Fibroblast of pulmonary artery (primary cell): ENCODE measurements at places on chromosomes 2 and 18.

DNA sequence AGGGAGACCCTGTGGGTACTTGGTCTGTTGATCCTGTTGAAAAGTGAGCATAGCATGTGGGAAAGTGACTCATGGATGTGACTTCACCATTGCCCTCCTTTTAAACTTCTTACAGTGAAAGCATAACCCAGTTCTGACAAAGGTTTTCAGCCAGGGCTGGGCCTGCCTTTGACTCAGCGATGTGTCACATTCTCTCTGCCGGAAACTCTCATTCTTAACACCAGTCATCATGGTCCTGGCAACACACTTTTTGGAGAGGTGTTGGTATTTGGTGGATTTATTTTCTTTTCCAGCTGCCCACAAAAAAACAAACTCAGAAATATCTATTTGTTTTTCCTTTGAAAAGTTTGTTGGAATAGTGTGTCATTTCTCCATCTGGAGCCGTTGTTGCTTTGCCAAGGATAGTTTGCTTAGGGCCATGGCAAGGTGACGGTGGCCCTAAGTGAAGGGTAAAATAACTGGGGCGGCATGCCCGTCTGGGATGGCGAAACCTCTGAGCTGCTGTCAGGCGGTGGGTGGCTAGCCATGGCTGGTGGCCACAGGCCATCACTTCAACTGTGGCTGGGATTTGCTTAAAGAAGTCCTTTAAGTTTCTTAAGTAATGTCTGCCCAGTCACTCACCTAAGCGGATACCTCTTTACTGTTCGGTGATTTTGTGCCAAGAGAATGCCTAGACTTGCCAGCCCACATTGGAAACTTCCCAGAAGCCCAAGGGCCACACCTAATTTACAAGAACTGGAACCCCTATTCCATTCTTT is 123.3 kb downstream of the LTBP1 start:
- peak; percentile 96 for DNase-seq

- no peak for DNase-seq
These were observed 64.2 kb downstream of the MTCL1 start for GRCh38 chr18:8769509-8770095.

GRCh38 chr2:6963727-6964126 is 46.5 kb downstream of the RNF144A start:
- DNase-seq = no peak

DNA sequence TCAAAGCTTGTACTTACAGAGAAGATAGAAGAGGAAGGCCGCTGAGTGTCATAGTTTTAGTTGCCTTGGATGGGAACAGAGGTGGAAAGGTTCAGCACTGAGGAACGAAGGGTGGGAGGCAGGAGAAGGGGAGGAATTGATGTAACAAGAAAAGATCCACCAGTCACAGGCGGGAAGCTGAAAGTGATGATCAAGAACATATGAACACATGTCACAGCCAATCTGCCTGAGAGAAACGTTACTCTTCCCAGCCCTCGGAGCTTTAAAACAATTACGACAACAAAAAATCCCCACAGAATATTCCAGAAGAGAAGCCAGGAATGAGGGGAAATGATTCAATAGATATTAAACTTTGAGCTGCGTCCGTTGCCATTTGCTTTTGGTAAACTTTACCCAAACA is 87.1 kb downstream of the TSHZ1 start:
- no peak for DNase-seq

DNA sequence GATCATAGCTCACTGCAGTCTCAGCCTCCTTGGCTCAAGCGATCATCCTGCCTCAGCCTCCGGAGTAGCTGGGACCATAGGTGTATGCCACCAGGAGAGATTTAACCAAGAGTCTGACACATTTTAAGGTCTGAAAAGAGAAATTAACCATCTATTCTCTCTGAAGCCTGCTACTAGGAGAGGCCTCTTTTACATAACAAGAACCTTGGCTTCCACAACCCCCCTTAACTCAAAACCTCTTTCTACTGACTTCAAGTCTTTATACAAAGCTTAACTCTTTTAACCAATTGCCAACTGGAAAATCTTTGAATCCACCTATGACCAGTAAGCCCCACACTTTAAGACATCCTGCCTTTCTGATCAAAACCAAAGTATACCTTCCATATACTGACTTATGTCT is 279.9 kb upstream of the CELF4 start:
- no peak for DNase-seq

GRCh38 chr2:133452146-133452545 is 116.1 kb downstream of the NCKAP5 start:
- DNase-seq = no peak

- DNase-seq = no peak
These were observed 5.8 kb upstream of the SIX3 start for GRCh38 chr2:44935729-44936098.

DNA sequence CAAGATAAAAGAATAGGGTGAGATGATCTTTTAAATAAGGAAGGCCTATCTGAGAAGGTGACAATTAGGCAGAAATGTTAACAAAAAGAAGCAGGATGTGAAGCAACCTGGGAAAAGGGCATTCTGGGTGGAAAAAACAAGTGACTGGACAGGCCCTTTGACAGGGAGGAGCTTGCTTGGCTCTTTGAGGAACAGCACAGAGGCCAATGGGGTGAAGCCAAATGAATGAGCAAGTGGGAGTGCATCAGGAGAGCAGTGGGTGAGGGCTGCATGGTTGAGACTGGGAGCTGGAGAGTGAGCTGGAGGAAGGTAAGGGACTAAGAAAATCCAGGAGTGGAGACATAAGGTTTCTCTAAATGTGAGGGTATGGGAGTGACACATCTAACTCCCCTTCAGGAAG is 126.9 kb downstream of the TDRD15 start:
- no peak for DNase-seq

- no peak for DNase-seq
These were observed 433.0 kb upstream of the CHAC2 start for GRCh38 chr2:53334610-53335009.

DNA sequence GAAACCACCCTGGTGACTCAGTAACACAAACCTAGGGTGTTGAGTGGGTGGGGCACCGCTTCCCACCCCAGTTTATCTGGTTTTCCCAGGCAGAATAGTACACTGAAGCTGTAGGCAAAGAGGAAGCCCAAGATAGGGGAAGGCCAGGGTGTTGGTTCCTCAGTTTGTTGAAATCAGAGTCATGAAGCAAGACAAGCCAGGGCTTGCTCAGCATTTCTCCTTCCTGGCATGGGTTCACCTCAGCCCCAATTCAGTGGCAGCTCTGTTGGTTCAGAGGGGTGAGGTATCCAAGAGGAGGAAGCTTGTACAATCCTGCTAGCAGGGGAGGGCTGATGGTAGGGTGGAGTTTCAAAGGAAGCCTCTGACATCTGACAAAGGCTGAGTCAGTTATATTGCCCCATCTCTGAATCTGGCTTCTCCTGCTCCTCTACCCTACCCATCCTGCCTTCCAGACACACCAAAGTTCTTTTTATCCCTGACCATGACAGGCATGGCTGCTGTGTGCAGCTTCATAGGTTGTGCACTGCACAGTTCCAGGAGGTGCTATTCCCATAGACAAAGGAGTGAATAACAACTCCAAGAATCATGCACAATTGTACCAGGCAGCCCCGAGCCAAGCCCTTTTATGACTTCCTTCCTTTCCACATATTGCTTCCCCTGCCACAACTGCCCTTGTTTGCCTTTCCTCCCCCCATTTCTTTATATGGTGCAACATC is 24.9 kb upstream of the RAB10 start:
- DNase-seq = peak; percentile 94

- peak; percentile 39 for DNase-seq
These were observed 43.3 kb downstream of the FER1L5 start for GRCh38 chr2:96685577-96686459.

- DNase-seq = peak; percentile 46
These were observed 762 bp upstream of the GAD1 start for GRCh38 chr2:170815746-170816503.

GRCh38 chr2:33145459-33145858 is 198.7 kb downstream of the LTBP1 start:
- DNase-seq = peak; percentile 38

GRCh38 chr2:221779614-221780067 is 207.5 kb upstream of the EPHA4 start:
- peak; percentile 87 for DNase-seq

- DNase-seq = peak; percentile 5
These were observed 298.8 kb upstream of the FANCL start for GRCh38 chr2:58539973-58540372.

- peak; percentile 83 for DNase-seq
These were observed 68.0 kb downstream of the ZFP36L2 start for GRCh38 chr2:43158259-43158880.

DNA sequence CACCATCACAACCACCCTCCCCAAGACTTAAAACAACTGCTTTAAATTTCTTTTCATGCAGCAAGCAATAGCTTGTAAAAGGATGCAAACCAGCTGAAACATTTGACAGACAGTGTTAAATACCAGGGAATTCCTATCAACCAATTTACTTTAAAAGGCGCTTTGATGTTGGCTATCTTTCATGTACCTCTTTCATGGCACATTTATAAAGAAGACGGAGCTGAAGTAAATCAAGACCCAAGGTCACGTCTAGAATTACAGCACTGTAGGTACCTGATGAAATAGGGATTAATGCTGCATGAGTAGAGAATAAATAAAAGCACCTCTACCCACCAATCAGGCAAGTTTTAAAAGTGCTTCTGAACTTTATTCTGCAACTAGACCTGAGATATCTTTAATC is 78.9 kb downstream of the SRBD1 start:
- DNase-seq = no peak

- DNase-seq = peak; percentile 21
These were observed 117.6 kb downstream of the NEDD4L start for GRCh38 chr18:58161659-58162058.

DNA sequence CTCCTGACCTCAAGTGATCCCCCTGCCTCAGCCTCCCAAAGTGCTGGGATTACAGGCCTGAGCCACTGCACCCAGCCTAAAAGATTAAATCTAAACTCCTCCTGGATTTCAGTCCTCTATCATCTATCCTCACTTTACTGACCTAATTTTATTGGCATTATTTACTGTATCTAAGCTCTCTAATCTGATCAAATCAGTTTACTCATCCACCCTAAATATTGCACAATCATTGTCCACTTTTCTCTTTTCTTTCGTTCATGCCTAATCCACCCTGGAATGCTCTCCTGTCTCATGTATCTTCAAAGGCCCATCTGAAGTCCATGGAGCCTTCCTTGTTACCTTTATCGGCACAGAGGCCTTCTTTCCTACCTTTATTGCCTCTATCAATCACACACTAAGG is 31.6 kb upstream of the GPR155 start:
- no peak for DNase-seq

DNA sequence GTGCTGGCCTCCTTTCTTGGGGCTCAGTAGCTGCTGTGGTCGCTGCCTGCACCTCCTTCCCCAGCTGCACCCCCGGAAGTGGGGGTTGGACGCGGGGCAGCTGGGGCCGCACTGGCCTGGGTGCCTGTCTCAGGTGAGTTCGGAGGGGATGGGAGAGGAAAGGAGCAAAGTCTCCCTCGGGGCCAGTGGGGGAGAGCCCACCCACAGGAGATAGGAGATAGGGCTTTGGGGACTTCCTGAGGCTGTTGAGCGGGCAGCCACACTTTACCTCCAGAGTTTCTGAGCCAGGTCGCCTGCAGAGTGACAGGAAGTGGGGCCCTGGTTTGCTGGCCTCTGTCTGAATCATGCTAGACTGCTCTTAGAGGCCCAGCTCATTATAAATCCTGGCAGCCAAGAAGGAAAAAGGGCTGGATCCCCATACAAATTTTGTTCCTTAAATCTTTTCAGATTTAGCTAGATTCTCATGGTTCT is 8.1 kb downstream of the MBP start:
- no peak for DNase-seq

DNA sequence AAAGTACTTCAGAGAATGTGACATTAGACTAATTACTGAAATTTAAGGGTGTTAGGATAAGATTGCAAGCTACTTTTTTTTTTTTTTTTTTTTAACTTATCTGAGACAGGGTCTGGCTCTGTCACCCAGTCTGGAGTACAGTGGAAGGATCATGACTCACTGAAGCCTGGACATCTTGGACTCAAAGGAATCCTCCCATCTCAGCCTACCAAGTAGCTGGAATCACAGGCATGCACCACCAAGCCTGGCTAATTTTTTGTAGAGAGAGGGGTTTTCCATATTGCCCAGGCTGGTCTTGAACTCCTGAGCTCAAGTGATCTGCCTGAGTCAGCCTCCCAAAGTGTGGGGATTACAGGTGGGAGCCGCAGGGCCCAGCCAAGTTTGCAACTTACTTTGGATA is 1246.0 kb upstream of the ZEB2 start:
- no peak for DNase-seq

GRCh38 chr18:53757328-53757727 is 467.1 kb downstream of the MBD2 start:
- no peak for DNase-seq

DNA sequence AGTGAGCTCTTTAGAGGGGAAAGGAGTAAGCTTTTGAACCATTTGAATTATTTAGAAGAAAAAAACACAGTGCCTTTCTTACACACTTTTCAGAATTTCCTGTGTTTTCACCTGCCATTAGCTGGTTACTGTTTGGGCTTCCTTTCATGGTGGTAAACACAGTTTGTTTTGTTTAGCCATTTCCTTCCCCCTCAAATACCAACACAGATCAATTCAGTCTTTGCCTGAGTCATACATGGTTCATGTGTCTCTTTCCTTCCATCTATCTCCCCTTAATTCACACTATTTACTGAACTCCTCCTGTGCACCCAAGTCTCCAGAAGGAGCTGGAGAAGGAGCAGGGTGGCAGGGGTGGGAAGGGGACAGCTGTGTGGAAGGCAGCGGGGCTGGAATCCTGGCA is 45.0 kb downstream of the TCF7L1 start:
- no peak for DNase-seq

DNA sequence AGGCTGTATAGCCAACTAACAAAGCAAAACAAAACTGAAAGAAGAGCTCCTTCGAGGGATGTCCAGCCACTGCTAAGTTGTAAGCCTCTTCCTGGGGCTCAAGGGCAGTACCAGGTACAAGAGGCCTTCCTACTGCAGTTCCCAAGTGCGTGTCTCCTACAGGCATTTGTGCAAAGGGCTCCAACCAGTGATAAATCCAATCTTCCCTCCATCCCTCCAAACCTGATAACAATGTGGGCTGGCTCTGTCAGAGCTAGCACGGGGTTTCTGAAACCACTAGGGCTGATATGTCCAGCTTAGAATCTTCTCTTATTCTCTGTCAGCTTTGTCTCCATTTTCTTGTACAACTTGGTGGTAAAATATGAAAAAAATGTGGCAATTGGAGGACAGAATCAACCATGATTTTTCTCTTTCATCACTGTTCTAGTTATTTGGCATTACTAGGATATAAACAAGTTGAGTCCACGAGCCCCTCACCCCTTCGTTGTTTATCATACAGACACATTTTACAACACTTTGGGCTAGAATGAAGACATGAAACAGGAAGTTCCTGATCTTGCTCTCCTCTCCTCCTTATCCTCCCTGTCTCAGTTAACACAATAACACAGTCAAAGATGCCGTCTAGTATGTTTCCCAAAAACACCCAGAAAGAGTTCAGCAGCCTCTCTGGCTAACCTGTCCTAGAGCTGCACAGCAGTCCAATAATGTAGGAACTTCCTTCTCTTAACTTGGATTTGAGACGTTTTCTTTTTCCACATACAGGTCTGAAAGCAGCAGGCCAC is 35.4 kb upstream of the WIPF1 start:
- DNase-seq = peak; percentile 24
